ENCODE measurements at places on chromosomes 1 and 21.

- DNase-seq: no peak
These were observed 134.2 kb downstream of the EDEM3 start for GRCh38 chr1:184620469-184620868.

DNA sequence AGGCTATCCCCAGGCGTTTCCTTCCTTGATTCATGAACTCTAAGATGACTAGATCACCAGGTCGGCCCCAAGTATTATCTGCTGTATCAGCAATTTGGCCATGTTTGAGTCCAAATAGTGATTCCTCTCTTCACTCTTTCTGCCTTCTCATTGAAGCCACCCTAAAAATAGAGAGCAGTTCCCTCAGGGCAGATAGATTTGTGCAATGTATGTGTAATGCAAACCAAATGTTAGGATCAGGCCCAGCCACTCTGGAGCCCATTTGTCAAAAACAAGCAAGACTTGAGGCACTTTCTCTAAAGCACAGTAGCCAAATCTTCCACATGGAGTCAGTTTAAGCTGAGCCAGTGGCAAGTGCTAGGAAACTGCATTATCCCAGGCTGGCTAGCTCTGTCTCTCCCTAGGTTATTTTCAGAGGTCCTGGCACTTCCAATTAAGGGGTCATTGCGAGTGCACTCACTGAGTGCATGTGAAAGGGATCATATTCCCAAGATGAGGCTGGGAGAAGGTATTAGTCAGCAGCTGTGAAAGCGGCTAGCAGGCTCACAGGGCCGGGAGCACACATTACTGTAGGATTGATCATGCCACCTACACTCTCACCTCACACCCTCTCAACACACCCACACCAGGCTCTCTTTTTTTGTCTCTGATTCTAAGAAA is 97.9 kb upstream of the RAB3GAP2 start:
- no peak for DNase-seq

- no peak for DNase-seq
These were observed 32.6 kb downstream of the PTGFRN start for GRCh38 chr1:116942344-116942743.

GRCh38 chr1:92563457-92564216 is 76.9 kb upstream of the GFI1 start:
- no peak for DNase-seq

- no peak for DNase-seq
These were observed 46.0 kb upstream of the IL12RB2 start for GRCh38 chr1:67261680-67262079.

DNA sequence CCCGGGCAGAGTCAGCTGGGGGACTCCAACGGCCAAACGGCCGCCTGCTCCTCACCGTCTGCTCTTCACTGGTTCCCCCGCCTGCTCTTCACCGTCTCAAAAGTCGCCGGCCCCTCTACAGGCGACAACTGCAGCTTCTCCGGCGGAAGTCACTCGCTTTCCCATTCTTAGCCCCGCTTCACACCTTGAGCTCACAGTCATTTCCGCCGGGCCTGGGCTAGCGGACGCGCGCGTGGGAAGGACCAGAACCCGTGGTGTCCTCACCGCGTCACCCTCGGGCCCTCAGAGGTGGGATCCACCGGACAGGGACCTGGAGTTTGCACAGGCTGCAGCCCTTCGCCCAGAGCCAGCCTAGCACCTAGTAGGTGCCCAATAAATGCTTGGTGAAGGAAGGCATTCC is 27.9 kb upstream of the HJV start:
- no peak for DNase-seq

All from kidney capillary endothelial cell (primary cell).